ENCODE measurements at places on chromosomes 2 and 18. TPM values are rescaled to one million over a fixed set of nuclear protein-coding genes. Genes with fewer than 3 reads are reported as not detected.

DNA sequence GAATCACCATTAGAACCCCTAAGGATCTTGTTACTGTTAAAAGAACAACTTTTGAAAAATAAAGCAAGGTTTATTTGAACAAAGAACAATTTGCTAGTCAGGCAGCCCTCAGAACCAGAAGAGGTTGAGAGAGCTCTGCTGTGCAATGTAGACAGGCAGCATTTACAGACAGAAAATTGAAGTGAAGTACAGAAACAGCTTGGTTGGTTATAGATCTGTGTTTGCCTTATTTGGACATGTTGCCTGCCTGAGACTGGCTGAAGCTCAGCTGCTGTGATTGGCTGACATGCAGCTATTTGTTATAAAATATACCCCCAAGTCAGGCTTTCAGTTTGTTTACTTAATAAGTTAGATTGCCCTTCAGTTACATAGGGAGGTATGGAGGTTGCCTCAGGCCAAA, 12.5 kb downstream of the MSTN start:
- no peak for DNase-seq

DNA sequence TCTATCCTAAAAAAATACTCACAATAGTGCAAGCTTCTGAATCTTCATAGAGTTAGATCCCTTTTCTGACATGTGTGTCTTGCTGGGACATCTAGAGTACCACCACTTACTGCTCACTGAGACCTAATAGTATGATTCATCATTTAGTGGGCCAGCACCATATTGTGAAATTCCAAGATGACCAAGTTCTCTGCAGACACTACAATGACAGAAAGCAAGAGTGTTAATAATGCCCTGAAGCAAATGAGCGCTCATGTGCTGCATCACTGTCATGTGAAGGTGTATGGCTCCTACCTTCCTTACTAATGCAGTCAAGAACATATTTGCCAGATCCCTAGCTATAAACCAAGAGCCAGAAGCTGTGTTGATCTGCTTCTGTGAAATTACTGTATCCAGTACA, 606.2 kb upstream of the NXPH2 start:
- no peak for DNase-seq

REG3A gene
- 72.7 TPM for total RNA-seq

POTEC gene
- total RNA-seq, result not detected

TDRD15 gene
- total RNA-seq, result not detected

DNA sequence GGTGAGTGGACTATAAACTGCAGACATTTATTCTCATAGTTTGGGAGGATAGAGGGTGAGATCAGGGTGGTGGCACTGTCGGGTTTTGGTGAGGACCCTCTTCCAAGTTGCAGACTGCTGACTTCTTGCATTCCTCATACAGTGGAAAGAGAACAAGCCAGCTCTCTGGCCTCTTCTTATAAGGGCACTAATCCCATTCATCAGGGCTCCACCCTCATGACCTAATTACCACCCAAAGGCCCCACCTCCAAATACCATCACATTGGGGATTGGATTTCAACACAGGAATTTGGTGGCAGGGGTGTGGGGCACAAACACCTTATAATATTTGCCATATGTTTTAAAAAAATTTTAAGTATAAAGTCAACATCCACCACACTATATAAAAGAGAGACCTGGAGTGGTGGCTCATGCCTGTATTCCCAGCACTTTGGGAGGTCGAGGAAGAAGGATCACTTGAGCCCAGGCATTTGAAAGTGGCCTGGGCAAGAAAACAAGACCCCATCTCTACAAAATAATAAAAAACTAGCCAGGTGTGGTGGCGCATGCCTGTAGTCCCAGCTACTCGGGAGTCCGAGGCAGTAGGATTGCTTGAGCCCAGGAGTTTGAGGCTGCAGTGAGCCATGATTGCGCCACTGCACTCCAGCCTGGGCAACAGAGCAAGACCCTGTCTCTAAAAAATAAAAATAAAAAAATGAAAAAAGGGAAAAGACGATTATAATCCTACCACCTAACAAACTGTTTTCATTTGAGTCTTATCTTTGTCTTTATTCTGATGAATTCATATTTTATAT, 44.0 kb downstream of the TCF7L1 start:
- no peak for DNase-seq

- DNase-seq, result no peak
Observed at GRCh38 chr2:11133238-11133935, 21.9 kb upstream of the SLC66A3 start.

GRCh38 chr2:180268006-180268405, 260.9 kb upstream of the CWC22 start:
- DNase-seq, result no peak

DNA sequence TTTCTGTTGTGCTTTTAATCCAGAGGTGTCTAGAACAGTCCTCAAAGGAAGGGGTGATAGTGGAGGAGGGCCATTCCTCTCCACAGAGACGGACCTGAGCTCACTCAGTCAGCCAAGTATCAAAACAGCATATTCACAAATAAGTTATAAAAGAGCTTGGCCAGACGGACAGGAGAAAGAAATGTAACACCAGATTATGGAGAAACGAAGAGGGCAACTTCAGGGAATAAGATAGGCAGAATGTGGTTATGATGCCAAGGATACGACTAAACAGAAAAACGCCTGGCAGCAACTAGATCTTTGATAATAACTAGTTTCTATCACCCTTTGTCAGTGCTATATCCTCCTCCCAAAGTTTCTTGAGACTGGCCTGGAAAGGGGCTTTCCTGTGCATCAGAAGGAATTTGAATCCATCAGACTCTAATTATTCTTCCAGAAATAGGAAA, 42.5 kb downstream of the MAP4K3 start:
- DNase-seq, result no peak

GRCh38 chr2:12008425-12009061, 262.1 kb downstream of the LPIN1 start:
- DNase-seq, result no peak

DNA sequence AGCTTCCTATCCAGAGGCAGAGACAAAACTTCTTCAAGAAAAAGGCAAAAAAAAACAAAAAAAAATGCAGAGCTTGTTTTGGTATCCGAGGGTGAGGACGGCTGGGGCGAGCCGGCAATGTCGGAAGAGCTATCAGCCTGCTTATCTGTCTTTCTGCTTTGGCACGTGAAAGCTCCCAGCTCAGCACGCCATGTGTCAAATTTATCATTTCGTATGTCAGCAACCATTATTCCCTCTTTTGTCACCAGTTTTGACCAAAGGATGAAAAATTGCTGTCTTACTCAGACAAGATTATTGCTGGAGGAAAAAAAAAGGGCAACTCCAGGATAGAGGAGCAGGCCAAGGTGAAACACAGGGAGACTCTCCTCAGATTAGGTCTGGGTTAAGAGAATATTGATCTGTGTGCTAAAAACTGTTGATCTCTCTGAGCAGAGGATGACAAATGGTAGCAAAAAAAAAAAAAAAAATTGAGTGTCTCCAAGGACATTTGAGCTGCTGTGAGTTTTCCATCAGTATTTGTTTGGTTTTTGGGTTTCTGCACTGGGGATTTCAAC, 532.0 kb upstream of the POU3F3 start:
- no peak for DNase-seq

DNA sequence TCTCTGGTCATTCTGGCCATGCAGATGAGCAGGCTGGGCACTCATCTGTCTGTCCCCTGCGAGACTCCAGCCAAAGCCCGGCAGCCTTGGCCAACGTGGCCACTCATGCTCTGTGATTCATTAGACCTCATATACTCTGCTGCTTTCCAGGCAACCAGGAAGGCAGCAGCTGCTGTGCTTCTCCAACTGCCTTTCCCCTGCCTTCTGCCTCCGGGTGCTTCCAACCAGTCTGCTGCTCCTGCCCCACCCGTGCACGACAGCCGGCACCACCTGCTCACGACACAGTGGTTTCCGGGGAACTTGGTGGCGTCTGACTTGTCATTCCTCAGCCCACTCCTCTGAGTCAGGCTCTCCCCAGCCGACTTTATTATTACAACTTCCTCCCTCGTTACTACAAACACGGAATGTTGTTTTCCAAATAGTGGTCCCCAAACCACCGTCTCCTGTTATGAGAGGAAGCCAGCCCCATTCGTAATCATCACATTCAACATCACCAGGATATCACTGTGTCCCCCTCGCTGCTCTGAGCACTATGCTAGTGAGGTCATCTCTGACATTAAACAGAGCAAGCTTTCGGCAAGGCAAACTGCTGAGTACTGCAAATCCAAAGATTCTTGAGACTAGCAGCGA, 392.4 kb downstream of the ALK start:
- no peak for DNase-seq

DLX1 gene
- not detected for total RNA-seq

SRD5A2 gene
- total RNA-seq, result not detected

RAD51AP2 gene
- 0.06 TPM for total RNA-seq

- no peak for DNase-seq
Observed at GRCh38 chr2:38771632-38772031, 6.4 kb upstream of the GEMIN6 start.

Measured in pancreas (tissue), 10 donors.